Neural crest cell (in vitro differentiated cells): ENCODE measurements at places on chromosomes 16 and 17.

DNA sequence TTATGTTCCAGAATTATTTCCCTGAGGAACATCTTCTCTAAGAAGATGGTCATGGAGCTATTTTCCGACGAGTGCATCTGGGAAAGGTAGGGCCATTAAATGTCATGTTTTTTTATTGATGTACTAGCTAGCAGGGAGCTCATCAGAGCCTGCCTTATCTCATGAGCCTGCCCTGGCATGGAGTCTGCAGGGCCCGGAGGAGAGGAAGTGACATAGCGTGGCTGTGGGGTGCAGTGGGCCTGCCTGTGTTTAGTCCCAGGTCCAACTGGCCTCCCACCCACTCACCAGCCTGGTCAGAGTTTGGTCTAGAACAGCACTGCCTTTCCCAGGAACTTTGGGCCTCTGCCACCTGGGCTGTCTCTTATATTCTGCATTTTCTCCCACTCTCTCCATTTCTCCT lies 389.8 kb downstream of the SNX29 start:
- no peak for DNase-seq
- no peak overlapping the region for H3K27ac ChIP-seq
- H3K36me3 ChIP-seq: no peaks in the 10 kb centered on the region
- no peaks in the 10 kb centered on the region for H3K27me3 ChIP-seq
- no peak overlapping the region for H3K4me3 ChIP-seq

DNA sequence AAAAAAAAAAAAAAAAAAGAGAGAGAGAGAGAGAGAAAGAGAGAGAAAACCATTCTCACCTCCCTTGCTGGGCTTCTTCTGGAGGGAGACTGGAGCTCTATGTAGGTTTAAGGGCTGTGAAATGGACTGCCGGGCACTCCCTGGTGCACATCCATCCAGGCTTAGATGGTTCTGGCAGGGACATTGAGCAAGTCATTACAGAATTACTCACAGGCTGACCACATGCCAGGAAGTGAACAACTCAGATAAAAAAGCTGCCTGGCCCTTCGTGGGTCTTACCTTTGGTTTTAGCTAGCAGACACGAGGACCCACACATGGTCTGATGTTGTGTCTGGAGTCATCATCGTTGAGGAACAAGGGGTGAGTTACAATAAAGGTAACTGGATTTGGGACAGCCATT lies 847.4 kb upstream of the EEF2KMT start:
- no peak for DNase-seq
- no peak overlapping the region for H3K27ac ChIP-seq
- no peaks in the 10 kb centered on the region for H3K4me1 ChIP-seq
- H3K4me3 ChIP-seq: no peak overlapping the region
- peaks cover 2% of the 10 kb centered on the region for H3K27me3 ChIP-seq

DNA sequence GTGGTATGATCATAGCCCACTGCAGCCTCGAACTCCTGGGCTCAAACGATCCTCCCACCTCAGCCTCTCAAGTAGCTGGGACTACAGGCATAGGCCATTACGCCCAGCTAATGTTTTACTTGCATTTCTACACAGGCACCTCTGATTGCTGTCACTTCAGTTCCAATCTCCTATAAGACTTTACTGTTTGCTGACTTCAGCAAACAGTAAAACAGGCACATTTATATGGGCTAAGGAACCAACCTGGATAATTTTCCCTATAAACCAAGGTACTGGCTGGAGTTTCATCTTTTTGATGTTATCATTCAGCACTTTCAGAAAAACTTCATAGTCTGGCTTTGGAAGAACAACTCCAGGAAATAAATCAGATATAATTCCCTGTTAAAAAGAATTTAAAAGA lies 114.2 kb downstream of the DNAH3 start:
- no peaks in the 10 kb centered on the region for H3K4me1 ChIP-seq
- H3K36me3 ChIP-seq: no peaks in the 10 kb centered on the region
- no peak overlapping the region for H3K27ac ChIP-seq
- no peak overlapping the region for H3K4me3 ChIP-seq
- no peaks in the 10 kb centered on the region for H3K27me3 ChIP-seq
- DNase-seq: no peak

- H3K4me1 ChIP-seq: peaks cover 5% of the 10 kb centered on the region
- H3K27me3 ChIP-seq: no peaks in the 10 kb centered on the region
- H3K36me3 ChIP-seq: peaks cover 27% of the 10 kb centered on the region
- no peak overlapping the region for H3K27ac ChIP-seq
- DNase-seq: no peak
- H3K4me3 ChIP-seq: no peak overlapping the region
Measured at GRCh38 chr16:8818504-8819270, 21.0 kb downstream of the PMM2 start.

DNA sequence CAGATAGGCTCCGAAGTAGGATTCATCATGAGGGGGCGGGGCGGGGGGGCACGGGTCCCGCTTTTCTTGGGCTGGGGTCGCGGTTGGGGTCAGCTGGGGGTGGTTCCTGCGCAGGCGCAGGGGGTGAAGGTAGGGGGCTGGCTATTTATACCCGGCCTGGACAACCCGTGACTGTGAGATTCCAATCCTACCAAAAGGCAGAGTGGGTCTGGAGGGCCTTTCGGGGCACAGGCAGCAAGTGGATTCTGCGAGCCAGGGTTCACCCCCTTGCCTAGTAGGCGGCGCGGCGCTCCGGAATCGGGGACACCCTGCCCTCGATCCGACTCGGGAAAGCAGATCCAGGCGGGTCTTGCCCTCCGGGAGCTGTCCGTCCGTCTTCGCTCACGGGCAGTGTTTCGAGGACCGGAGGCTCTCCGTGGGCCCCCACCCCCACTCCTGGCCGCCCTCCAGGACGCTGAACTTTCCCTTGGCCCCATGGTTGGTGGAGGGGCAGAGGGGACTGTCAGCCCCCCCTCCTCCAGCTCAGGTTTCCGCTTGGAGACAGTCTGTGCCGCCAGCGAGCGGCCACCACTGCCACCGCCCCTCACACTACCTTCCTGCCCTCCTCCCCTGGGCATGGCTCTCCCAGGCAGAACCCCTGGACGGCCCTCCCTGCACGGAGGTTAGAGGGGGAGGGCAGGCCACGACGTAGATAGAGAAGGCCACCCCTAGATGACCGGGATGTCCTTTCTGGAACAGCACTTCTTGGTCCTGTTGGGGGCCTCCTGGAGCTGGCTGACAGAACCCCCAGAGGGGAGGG lies 634 bp downstream of the SLC2A4 start:
- no peak overlapping the region for H3K27ac ChIP-seq
- H3K36me3 ChIP-seq: no peaks in the 10 kb centered on the region
- peaks cover 29% of the 10 kb centered on the region for H3K27me3 ChIP-seq
- H3K4me3 ChIP-seq: peak overlapping the region; percentile 90
- peaks cover 21% of the 10 kb centered on the region for H3K4me1 ChIP-seq

GRCh38 chr16:31328322-31329052 lies 26.5 kb upstream of the ITGAX start:
- no peaks in the 10 kb centered on the region for H3K36me3 ChIP-seq
- H3K4me1 ChIP-seq: no peaks in the 10 kb centered on the region
- peaks cover 47% of the 10 kb centered on the region for H3K27me3 ChIP-seq
- no peak overlapping the region for H3K27ac ChIP-seq

DNA sequence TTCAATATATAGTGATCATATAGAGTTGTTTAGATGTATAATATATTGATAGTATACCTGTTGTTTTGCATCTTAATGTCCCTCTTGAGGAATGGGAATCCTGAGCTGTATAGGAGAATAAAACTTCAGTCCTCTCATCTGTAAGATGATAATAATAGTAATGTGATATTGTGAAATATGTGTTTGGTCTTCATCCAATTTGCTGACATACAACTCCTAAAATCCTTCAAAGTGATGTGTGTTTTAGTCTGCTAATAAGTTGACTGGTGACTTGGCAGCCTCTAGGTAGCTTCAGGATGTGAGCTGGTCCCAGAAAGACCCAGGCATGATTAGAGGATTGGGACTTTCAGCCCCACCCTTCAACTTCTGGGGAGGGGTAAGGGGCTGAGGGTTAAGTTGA lies 22.8 kb upstream of the NFAT5 start:
- no peak overlapping the region for H3K27ac ChIP-seq
- H3K4me1 ChIP-seq: no peaks in the 10 kb centered on the region
- H3K36me3 ChIP-seq: no peaks in the 10 kb centered on the region
- DNase-seq: no peak
- no peaks in the 10 kb centered on the region for H3K27me3 ChIP-seq
- no peak overlapping the region for H3K4me3 ChIP-seq

- no peaks in the 10 kb centered on the region for H3K4me1 ChIP-seq
- no peak overlapping the region for H3K4me3 ChIP-seq
- no peak overlapping the region for H3K27ac ChIP-seq
- peaks cover 2% of the 10 kb centered on the region for H3K27me3 ChIP-seq
- no peaks in the 10 kb centered on the region for H3K36me3 ChIP-seq
- DNase-seq: no peak
Measured at GRCh38 chr16:83520596-83520995, 287.2 kb upstream of the HSBP1 start.

GRCh38 chr16:66166490-66166889 lies 200.0 kb upstream of the CDH5 start:
- no peak for DNase-seq
- H3K27ac ChIP-seq: no peak overlapping the region
- no peaks in the 10 kb centered on the region for H3K27me3 ChIP-seq
- no peaks in the 10 kb centered on the region for H3K4me1 ChIP-seq
- no peaks in the 10 kb centered on the region for H3K36me3 ChIP-seq

GRCh38 chr16:87054856-87055255 lies 262.3 kb downstream of the C16orf95 start:
- no peak overlapping the region for H3K4me3 ChIP-seq
- no peak overlapping the region for H3K27ac ChIP-seq
- no peaks in the 10 kb centered on the region for H3K4me1 ChIP-seq
- H3K27me3 ChIP-seq: peaks cover 5% of the 10 kb centered on the region
- no peak for DNase-seq
- H3K36me3 ChIP-seq: no peaks in the 10 kb centered on the region

DNA sequence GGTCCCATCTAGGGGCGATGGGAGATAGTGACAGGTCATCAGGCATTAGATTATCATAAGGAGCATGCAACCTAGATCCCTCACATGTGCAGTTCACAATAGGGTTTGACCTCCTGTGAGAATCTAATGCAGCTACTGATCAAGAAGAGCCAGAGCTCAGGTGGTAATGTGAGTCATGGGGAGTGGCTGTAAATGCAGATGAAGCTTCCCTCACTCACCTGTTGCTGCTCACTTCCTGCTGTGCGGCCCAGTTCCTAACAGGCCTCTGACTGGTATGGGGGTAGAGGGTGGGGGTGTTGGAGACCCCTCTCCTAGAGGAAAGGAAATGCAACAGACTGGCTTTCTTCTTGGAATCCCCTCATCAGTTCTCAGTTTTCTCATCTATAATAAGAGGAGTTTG lies 131.4 kb downstream of the CA10 start:
- H3K27me3 ChIP-seq: no peaks in the 10 kb centered on the region
- no peak for DNase-seq
- no peak overlapping the region for H3K4me3 ChIP-seq
- H3K4me1 ChIP-seq: no peaks in the 10 kb centered on the region

DNA sequence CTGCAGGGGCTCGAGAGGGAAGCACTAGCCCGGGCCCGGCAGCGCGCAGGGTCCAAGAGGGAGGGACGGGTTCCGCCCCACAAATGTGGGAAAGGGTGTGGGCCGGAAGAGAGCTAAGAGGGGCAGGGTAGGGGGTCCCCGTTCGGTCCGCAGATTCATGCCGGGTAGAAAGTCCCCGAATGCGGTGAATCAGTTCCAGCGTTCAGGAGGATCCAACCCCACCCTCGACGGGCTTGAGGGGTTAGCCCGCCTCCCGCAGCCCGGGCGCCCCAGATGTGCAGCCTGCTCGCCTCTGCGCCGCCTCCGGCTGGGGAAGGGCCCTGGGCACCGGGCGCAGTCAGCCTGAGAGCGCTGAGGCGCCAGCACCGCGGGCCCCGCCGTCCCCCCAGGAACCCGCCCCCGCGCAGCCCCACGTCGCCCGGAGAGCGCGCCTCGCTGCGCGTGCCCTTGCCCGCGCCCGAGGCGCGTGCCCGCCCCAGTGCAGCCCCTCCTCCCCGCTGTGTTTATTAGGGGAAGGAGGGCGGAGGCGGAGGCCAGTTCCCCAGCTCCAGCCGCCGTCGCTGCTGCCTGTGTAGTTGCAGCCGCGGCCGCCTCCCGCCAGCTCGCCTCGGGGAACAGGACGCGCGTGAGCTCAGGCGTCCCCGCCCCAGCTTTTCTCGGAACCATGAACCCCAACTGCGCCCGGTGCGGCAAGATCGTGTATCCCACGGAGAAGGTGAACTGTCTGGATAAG lies at the start of gene LASP1:
TSS of gene LASP1 (plus strand) at position 533 of the 733 bp plus-strand sequence. CDS start at position 665, 132 bp downstream.
- DNase-seq: peak; percentile 79
- peak within 1 kb of the TSS; percentile 99 for H3K4me3 ChIP-seq
- peaks cover 57% of the 10 kb centered on the region for H3K4me1 ChIP-seq

- no peak overlapping the region for H3K4me3 ChIP-seq
- H3K36me3 ChIP-seq: no peaks in the 10 kb centered on the region
- H3K27me3 ChIP-seq: no peaks in the 10 kb centered on the region
- peaks cover 8% of the 10 kb centered on the region for H3K4me1 ChIP-seq
- no peak for DNase-seq
Measured at GRCh38 chr17:29383686-29384085, 6.5 kb upstream of the TAOK1 start.

DNA sequence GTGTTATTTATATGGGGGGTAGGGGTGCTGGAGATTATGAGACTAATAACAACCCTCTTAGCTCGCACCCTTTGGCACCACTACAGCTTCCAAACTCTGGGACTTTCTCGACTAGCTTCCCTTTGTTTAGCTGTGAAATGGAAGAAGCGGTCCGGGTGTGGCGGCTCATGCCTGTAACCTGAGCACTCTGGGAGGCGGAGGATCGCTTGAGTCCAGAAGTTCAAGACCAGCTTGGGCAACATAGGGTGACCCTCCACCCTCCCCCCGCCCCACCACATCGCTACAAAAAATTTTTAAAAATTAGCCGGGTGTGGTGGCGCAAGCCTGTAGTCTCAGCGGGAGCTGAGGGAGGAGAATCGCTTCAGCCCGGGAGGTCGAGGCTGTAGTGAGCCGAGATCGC lies 814 bp upstream of the CDH3 start:
- H3K27ac ChIP-seq: no peak overlapping the region
- DNase-seq: no peak
- no peaks in the 10 kb centered on the region for H3K36me3 ChIP-seq
- peaks cover 25% of the 10 kb centered on the region for H3K27me3 ChIP-seq

DNA sequence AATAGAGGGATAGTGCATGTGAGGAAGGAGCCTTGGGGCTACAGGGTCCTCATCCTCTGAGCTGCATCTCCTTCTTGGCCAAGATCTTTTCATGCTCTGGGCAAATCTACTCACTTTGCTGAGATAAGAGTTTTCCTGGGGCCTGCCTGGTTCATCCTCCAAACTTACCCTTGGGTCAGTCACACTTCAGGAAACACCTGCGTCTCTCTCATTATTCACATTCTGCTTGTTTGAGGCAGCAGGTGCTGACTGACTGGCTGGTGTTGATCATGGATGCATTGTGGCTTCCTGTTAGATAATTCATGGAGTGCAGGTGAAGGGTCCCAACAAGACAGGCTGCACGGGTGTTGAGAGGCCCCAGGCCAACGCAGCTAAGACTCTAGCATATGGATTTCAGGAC lies 162.6 kb downstream of the SALL1 start:
- no peaks in the 10 kb centered on the region for H3K36me3 ChIP-seq
- no peak overlapping the region for H3K4me3 ChIP-seq
- DNase-seq: no peak
- H3K27ac ChIP-seq: no peak overlapping the region
- peaks cover 5% of the 10 kb centered on the region for H3K4me1 ChIP-seq
